Suprapubic skin (tissue), 4 donors: ENCODE measurements at places on chromosomes 2 and 18. TPM values are rescaled to one million over a fixed set of nuclear protein-coding genes. Genes with fewer than 3 reads are reported as not detected.
A peak's percentile ranks its signal among the peaks of the same experiment; 100 is the strongest.

The ALPG gene
- total RNA-seq, result not detected

The AAK1 gene
- 28.6 TPM for total RNA-seq

The LBX2 gene
- not detected for total RNA-seq

The STARD6 gene
- total RNA-seq, result not detected

The ZAP70 gene
- 1.5 TPM for total RNA-seq

The DYNAP gene
- total RNA-seq, result not detected

GRCh38 chr2:111178730-111179405 is 58.2 kb downstream of the BCL2L11 start:
- DNase-seq, result no peak

DNA sequence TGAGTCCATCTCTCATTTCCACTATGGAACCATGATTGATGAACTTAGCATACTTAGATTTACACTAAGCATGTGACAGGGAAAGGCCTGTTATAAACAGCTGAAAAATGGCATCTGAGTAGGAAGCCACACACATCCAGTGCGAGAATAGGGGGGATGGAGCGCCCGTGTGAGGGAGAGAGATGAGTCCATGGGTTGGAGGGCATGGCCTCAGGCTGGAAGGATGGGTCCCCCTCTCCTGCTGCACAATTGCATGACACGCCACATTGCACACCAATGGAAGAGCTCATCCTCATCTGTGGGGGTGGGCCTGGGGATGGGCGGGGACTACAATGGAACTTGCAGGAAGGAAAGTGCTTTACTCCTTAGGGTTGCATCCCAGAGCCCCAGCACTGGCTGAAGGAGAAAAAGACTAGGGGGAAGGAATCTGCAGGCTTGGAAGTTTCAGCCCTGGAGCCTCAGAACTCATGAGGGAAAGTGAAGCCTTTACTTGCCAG is 46.4 kb upstream of the CXCR4 start:
- DNase-seq, result no peak

DNA sequence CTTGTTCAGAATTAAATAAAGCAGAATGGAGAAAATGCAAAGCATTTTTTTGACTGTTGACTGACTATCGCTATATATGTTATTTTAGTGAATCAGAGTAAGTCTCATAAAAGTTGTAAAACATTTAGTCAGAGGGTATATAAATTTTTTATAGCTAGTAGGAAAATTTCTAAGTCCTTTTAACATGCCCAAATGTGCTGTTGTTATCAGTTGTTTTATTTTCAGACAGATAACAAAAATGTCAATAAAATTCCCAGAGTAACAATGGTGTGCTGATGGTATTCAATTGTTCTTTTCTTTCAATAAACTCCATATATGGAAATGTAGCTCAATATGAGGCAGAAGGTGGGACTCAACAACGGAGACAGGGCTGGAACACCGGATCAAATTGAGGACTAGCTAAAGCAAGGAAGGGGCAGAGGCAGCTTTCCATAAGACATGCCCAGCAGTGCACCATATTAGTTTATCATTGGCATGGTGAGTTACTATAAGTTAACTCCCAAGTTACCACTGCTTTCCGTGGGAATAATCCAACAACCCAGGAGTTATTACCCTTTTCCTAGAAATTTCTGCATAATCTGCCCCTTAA is 26.6 kb downstream of the GULP1 start:
- DNase-seq, result no peak

GRCh38 chr18:8793445-8794155 is 88.2 kb downstream of the MTCL1 start:
- no peak for DNase-seq

- no peak for DNase-seq
Observed at GRCh38 chr2:177748360-177748759, 324.2 kb downstream of the PDE11A start.

DNA sequence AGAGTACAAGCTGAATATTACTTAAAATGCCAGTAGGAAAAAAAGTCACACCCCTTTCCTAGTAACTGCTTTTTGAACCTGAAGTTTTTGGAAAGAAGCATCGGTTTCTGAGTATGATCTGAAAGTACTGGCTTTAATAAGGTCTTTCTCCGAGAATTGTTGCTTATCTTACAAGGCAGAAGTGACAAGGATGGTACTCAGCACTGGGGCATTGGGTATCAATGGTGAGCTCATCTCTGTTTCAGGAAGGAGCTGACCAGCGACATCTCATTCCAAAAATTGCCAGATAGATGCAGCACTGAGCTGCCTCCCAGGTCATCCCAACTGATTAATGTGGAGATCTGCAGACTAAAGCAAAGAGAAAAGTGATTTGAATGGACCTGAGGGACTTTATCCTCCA is 85.4 kb downstream of the FMNL2 start:
- no peak for DNase-seq

- DNase-seq, result no peak
Observed at GRCh38 chr2:176122683-176123410, at the start of gene HOXD9. TSS of gene HOXD9 (plus strand) at chr2:176122719. CDS start at chr2:176122769, 50 bp downstream.

GRCh38 chr2:71556692-71557250 is 103.4 kb downstream of the DYSF start:
- no peak for DNase-seq

GRCh38 chr2:10452312-10452711 is 4.2 kb upstream of the ODC1 start:
- no peak for DNase-seq

- no peak for DNase-seq
Observed at GRCh38 chr18:79625924-79626561, 53.6 kb upstream of the CTDP1 start.

- DNase-seq, result no peak
Observed at GRCh38 chr2:175871331-175872004, 130.6 kb downstream of the LNPK start.

GRCh38 chr2:107645586-107645985 is 181.1 kb upstream of the RGPD4 start:
- no peak for DNase-seq

DNA sequence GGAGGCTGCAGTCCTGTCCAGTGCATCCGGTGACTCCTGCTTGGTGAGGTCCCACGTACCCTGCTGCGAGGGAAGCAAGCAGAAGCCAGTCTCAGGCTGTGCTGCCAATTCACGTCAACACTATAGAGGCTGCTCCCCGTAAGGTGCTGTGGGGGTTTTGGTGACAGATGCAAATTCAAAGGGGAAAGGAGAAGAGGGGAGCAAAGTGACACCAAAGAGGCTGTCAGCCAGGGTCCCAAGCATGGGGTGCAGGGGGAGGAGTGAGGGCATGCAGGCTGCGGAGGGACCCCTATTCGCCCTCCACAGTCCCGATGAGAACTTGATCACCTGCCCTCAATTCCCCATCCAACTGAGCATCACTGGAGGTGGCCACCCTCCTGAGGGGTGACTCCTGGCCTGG is 179.4 kb upstream of the HS6ST1 start:
- no peak for DNase-seq

DNA sequence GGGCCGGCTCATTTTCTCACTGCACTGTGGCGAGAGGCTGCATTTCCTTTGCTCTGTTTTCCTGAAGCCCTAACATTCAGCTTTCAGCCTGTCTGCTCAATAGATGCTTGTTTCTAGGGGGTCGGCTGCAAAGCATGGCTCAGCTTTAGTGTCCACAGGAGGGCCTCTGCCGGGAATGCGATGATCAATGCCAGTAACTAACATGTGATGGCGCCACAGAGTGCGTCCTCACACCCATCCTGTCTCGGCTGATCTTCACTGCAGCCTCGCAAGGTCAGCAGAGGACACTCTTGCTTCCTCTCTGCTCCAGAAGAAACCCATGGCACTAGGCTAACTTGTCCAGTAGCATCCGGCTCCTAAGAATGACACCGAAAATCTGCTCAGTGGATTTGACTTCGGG is 156.4 kb upstream of the PXDN start:
- no peak for DNase-seq

GRCh38 chr2:9231291-9232165 is 24.9 kb downstream of the ASAP2 start:
- DNase-seq, result peak; percentile 63
